Spinal cord (tissue), 10 donors: ENCODE measurements at places on chromosomes 1 and 21. TPM values are rescaled to one million over a fixed set of nuclear protein-coding genes. Genes with fewer than 3 reads are reported as not detected.

GRCh38 chr1:206633708-206634121 lies 1.6 kb upstream of the DYRK3 start:
- H3K27ac ChIP-seq: no peak overlapping the region
- H3K4me1 ChIP-seq: peaks cover 16% of the 10 kb centered on the region
- H3K36me3 ChIP-seq: no peaks in the 10 kb centered on the region

GRCh38 chr1:2248127-2248826 lies 20.2 kb downstream of the SKI start:
- no peak for DNase-seq
- H3K27me3 ChIP-seq: no peaks in the 10 kb centered on the region
- H3K4me1 ChIP-seq: peaks cover 80% of the 10 kb centered on the region
- peak overlapping the region; percentile 69 for H3K27ac ChIP-seq

The C8A gene
- total RNA-seq: 0.06 TPM

DNA sequence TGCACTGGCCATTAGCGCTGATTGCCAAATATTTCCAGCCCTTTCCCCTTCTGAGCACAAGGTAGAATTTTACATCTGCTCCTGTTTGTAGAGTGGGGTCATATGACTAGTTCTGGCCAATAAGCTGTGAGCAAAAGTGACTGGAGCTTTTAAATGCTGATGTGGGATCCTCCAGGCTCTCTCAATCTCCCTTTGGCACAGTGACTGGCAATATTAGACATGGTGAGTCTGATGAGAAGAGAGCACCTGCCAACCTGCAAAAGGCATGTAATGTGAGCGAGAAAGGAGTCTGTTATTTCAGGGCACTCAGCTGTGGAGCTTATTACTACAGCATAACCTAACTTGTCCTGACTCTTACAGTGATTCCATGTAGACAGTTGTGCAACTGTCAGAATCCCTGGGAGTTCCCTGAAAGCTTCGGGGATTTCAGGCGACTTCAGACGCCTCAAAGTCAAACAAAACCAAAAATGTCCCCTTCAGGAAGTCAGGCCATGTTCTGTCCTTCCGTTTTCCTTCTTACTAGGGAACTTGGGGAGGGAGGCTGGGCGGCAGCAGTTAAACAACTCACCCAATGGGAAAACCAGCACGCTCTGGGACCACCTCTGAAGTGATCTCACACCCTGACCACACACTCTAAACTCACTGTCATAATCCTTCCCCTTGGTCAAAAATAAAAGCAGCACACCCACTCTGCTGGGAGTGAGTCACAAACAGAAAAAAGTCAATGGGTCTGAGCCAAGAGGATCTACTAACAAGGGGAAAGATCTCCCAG lies 3.6 kb upstream of the RASSF5 start:
- DNase-seq: no peak
- H3K27me3 ChIP-seq: peaks cover 52% of the 10 kb centered on the region
- peaks cover 24% of the 10 kb centered on the region for H3K4me1 ChIP-seq
- no peaks in the 10 kb centered on the region for H3K36me3 ChIP-seq
- no peak overlapping the region for H3K27ac ChIP-seq

GRCh38 chr1:53362851-53363642 lies 35.2 kb upstream of the LRP8 start:
- DNase-seq: no peak
- H3K4me3 ChIP-seq: no peak overlapping the region
- no peak overlapping the region for H3K27ac ChIP-seq
- no peaks in the 10 kb centered on the region for H3K36me3 ChIP-seq
- no peaks in the 10 kb centered on the region for H3K27me3 ChIP-seq

The AADACL4 gene
- total RNA-seq: 0.11 TPM

DNA sequence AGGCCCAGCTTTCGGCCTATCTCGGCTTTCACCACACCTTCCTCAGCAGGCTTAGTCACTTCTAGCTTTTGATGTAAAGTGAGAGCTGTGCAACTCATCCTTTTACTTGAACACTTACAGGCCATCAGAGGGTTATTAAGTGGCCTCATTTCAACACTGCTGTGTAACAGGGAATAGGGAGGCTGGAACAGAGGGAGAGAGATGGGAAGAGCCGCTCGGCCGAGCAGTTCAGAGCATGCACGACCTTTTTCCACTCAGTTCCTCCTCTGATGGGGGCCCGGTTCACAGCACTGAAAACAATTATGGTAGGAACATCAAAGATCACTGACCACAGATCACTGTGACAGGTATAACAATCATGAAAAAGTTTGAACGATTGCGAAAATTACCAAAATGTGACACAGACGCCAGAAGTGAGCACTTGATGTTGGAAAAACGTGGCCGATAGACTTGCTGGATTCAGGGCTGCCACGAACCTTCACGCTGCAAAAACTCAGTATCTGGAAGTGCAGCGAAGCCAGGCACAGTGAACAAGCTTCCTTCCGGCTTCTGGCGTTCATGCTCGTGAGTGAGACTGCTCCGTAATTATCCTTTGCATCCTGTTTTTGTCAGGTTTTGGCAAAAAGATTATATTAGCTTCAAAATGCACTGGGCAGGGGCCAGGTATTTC lies 28.6 kb downstream of the AGPAT3 start:
- H3K27me3 ChIP-seq: no peaks in the 10 kb centered on the region
- no peak overlapping the region for H3K4me3 ChIP-seq
- H3K27ac ChIP-seq: no peak overlapping the region
- no peak for DNase-seq
- H3K4me1 ChIP-seq: no peaks in the 10 kb centered on the region

DNA sequence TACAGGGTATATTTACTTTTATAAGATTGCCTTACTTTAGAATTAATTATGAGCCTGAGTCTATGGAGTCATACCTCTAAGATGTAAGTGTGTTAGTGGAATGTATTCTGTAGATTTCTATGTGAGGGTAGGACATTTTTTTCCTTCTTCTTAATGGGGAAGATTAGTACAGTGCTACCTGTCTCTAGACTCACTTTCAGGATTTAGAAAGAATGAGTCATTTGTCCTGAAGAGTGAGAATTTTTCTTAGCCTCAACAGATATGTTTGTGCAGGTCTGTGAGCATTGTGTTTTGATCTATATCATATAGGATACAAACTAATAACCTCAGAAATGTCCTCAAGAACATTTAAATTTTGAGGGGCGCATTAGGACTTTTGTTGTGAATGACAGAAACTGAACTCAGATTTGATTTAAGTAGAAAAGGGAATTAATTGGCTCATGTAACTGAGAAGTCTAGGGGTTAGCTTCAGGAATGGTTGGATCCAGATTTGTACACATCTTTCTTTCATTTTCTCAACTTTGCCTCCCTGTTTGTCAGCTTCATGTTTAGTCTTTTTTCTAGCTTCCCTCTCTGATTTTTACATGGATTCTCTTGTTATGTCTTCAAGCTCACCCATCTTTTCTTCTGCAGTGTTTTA lies 45.3 kb downstream of the TTC3 start:
- DNase-seq: no peak
- H3K27ac ChIP-seq: no peak overlapping the region
- H3K4me3 ChIP-seq: no peak overlapping the region
- peaks cover 3% of the 10 kb centered on the region for H3K36me3 ChIP-seq
- no peaks in the 10 kb centered on the region for H3K4me1 ChIP-seq

- no peak overlapping the region for H3K27ac ChIP-seq
- H3K36me3 ChIP-seq: no peaks in the 10 kb centered on the region
- no peak overlapping the region for H3K4me3 ChIP-seq
- H3K27me3 ChIP-seq: no peaks in the 10 kb centered on the region
- DNase-seq: no peak
Measured at GRCh38 chr1:83491930-83492329, 507.0 kb downstream of the TTLL7 start.

GRCh38 chr1:233707880-233708815 lies 94.2 kb downstream of the KCNK1 start:
- H3K27me3 ChIP-seq: no peaks in the 10 kb centered on the region
- DNase-seq: no peak
- no peak overlapping the region for H3K4me3 ChIP-seq
- H3K36me3 ChIP-seq: no peaks in the 10 kb centered on the region
- H3K4me1 ChIP-seq: no peaks in the 10 kb centered on the region

- no peaks in the 10 kb centered on the region for H3K27me3 ChIP-seq
- DNase-seq: no peak
- no peak overlapping the region for H3K27ac ChIP-seq
- no peaks in the 10 kb centered on the region for H3K36me3 ChIP-seq
- no peaks in the 10 kb centered on the region for H3K4me1 ChIP-seq
- H3K4me3 ChIP-seq: no peak overlapping the region
Measured at GRCh38 chr1:29081201-29081600, 42.5 kb downstream of the TMEM200B start.

DNA sequence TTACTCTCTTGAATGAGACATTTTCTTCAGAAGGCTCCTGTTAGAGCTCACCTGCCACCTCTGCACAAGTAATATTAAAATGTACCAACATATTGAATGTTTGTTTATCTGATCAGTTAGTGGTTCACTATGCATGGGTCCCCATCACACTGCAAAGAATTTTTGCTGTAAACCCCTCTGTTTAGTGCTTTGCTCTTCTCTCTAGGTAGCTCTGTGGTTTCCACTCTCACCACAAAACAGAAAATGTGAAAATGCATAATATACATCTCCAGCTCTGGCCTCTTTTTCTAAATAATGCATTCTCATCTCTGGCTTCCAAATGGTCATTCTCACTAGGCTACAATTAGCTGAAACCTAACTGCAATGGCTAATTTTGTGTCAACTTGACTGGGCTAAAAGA lies 176.7 kb downstream of the TRIM33 start:
- no peak overlapping the region for H3K27ac ChIP-seq
- no peaks in the 10 kb centered on the region for H3K27me3 ChIP-seq
- H3K4me1 ChIP-seq: no peaks in the 10 kb centered on the region
- H3K4me3 ChIP-seq: no peak overlapping the region
- DNase-seq: no peak

DNA sequence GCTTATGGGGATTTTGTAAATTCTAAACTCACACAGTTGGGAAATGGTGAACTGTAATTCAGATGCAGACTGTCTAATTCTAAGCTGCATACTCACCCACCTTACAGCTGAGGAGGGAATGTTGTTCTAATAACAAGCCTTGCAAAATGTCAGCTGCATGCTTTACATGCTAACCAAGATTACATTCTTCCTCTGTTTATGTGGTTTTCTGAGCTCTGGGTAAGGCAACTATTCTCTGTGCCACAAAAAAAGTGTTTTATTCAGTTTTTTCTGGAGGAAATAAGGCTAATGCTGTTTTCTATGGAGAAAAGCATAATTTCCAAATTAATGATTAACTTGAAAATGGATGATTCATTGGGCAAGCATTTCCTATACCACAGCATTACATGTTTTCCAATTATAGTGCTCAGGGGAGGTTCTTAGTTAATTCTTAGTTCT lies 64.9 kb downstream of the RGS13 start:
- no peak for DNase-seq
- H3K27me3 ChIP-seq: no peaks in the 10 kb centered on the region
- H3K4me1 ChIP-seq: no peaks in the 10 kb centered on the region
- H3K27ac ChIP-seq: no peak overlapping the region
- H3K36me3 ChIP-seq: no peaks in the 10 kb centered on the region
- no peak overlapping the region for H3K4me3 ChIP-seq

- H3K36me3 ChIP-seq: no peaks in the 10 kb centered on the region
- peaks cover 9% of the 10 kb centered on the region for H3K4me1 ChIP-seq
- no peaks in the 10 kb centered on the region for H3K27me3 ChIP-seq
- no peak overlapping the region for H3K4me3 ChIP-seq
- H3K27ac ChIP-seq: no peak overlapping the region
Measured at GRCh38 chr1:236137285-236137852, 5.0 kb upstream of the GPR137B start.

DNA sequence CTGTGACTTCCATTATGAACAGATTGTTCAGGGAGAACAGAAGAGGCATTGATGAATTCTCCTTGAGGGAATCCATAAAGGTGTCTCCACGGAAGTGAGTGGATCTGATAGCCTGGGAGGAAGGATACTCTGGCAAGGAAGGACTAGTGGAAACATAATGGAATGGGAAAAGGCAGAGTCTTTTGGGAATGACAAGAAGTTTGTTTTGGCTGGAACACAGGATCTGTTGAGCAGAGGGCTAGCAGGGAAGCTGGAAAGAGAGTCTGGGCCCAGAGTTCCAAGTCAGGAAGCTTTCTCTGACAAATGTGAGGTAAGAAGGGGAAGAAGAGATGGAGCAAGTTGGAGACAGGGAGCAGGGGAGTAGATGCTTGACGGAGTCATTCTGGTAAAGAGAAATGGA lies 8.1 kb downstream of the ADAMTS5 start:
- no peaks in the 10 kb centered on the region for H3K4me1 ChIP-seq
- H3K27me3 ChIP-seq: no peaks in the 10 kb centered on the region
- no peak overlapping the region for H3K4me3 ChIP-seq
- H3K27ac ChIP-seq: no peak overlapping the region
- no peaks in the 10 kb centered on the region for H3K36me3 ChIP-seq

The CFAP107 gene
- total RNA-seq: 0.69 TPM

DNA sequence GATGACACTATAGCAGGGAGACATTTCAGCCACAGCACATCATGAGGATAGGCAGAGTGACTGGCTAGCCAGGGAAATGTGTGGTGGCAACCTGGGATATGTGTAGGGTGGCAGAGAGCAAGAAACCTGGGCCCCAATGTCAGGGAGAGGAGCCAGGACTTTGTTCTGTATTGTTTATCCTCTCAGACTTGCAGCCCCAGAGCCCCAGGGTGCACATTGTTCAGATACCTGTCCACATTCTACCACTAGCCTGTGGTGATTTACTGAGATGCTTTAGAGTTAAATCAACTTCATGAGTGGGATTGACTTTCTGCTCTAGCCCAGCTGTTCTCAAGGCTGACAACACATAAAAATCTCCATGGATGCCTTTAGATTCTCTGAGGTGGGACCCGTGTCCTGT lies 61.5 kb downstream of the MAB21L3 start:
- H3K4me1 ChIP-seq: peaks cover 7% of the 10 kb centered on the region
- H3K4me3 ChIP-seq: no peak overlapping the region

The TSPAN2 gene
- total RNA-seq: 29.0 TPM

DNA sequence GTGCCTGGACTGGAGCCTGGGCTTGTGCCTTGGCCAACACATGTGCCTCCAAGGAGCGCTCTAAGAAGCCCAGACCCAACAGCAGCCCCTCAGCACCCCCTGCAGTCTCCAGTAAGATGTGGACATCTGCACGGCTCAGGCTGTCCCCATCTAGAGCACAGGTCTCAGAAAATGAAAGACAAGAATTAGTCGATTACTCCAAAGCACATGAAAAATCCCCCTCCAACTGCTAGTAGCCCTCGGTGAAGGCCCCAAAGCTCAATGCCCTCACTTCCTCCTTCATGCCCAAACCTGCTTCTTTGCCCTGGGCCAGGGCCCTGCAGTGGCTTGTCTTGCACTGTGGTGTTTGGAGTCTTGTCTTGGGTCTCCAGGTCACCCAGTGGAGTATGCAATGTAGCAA lies 21.9 kb upstream of the ERO1B start:
- H3K36me3 ChIP-seq: no peaks in the 10 kb centered on the region
- H3K4me1 ChIP-seq: no peaks in the 10 kb centered on the region
- H3K4me3 ChIP-seq: no peak overlapping the region
- H3K27ac ChIP-seq: no peak overlapping the region
- no peak for DNase-seq

The TNFSF18 gene
- total RNA-seq: 1.1 TPM

GRCh38 chr1:44108241-44108640 lies 10.4 kb upstream of the KLF17 start:
- no peaks in the 10 kb centered on the region for H3K36me3 ChIP-seq
- no peak for DNase-seq
- no peak overlapping the region for H3K4me3 ChIP-seq
- H3K27ac ChIP-seq: no peak overlapping the region

GRCh38 chr1:218301217-218301616 lies 16.1 kb downstream of the RRP15 start:
- no peak for DNase-seq
- H3K4me1 ChIP-seq: peaks cover 4% of the 10 kb centered on the region
- no peak overlapping the region for H3K27ac ChIP-seq
- H3K36me3 ChIP-seq: no peaks in the 10 kb centered on the region
- no peaks in the 10 kb centered on the region for H3K27me3 ChIP-seq
- H3K4me3 ChIP-seq: no peak overlapping the region

The FCRL6 gene
- not detected for total RNA-seq

The C1orf198 gene
- total RNA-seq: 51.1 TPM

The VANGL2 gene
- total RNA-seq: 8.7 TPM
